ENCODE measurements at places on chromosomes 7 and 10.

GRCh38 chr10:52756295-52756694 lies 16.3 kb downstream of the MBL2 start:
- DNase-seq, result no peak

- peak; percentile 61 for DNase-seq
Measured at GRCh38 chr7:27145165-27145913, 1.9 kb upstream of the HOXA5 start.

- no peak for DNase-seq
Measured at GRCh38 chr7:74657692-74658177, at the start of gene GTF2I. GTF2I (plus strand) TSS chr7:74657718; CDS start chr7:74689129, 31,411 bp downstream.

DNA sequence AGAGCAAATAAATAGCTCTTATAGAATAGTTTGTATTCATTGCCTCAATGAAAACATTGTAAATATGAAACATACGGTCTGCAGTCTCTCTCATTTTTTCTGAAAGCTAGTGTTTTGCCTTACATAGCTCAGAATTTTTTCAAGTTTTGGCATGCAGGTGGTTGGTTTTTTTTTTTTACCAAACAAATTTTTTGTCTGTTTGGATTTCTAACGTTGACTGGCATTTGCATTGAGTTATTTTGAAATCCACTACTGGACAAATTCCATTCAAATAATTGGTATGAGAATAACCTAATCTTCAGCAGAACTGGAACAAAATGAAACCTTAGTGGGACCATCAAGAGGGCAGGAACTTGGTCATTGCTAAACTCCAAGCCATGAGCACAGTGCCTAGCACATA lies 107.6 kb upstream of the SAMD8 start:
- DNase-seq, result no peak
